ENCODE measurements at places on chromosomes 1 and 21.

GRCh38 chr1:31781756-31782371 lies 17.7 kb upstream of the ADGRB2 start:
- DNase-seq: no peak

DNA sequence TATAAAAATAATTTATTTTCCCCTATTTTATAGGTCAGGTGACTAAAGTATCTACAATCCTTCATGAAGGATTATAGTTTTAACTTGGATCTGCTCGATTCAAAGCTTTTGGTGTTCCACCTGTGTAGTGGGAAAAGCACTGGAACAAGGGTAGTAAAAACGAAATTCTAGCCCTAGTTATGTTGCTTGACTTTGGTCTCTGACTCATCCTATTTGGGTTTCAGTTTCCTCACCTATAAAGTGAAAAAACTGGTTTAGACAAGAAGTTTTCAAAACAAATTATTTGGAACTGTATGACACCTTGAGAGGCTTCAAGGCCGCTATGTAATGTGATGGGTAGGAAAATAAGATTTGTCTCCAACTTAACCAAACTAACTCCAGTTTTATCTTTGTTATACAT lies 505.2 kb upstream of the ZRANB2 start:
- no peak for DNase-seq

DNA sequence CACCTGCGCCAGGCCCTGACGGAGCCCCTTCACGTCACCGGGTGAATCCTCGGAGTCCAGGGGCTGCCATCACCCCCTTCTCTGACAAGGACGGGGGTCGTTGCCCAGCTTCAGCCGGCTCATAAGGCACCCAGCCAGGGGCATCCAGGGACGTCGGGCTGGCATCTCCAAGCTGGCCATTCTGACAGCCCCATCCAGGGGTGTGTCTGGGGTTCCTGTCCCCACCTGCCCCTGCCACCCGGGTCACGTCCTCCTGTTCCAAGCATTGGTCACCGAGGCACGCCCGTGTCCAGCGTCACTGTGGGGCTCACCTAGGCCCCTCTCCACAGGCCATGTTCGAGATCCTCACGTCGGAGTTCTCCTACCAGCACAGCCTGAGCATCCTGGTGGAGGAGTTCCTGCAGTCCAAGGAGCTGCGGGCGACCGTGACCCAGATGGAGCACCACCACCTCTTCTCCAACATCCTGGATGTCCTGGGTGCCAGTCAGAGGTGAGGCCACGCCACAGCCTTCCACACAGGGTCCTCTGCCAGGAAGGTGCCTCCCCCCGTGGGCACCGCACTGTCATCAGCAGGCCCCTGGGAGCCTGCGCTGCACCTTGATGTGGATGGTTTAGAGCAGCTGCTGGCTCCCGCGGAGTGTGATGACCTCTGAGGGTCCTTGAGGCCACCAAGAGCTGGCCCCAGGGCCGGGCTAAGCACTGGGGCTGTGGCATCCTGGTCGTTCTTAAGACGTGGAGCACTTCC lies 14.8 kb downstream of the ARHGEF16 start:
- no peak for DNase-seq

- DNase-seq: no peak
Measured at GRCh38 chr1:107515702-107516101, 374.9 kb downstream of the NTNG1 start.

DNA sequence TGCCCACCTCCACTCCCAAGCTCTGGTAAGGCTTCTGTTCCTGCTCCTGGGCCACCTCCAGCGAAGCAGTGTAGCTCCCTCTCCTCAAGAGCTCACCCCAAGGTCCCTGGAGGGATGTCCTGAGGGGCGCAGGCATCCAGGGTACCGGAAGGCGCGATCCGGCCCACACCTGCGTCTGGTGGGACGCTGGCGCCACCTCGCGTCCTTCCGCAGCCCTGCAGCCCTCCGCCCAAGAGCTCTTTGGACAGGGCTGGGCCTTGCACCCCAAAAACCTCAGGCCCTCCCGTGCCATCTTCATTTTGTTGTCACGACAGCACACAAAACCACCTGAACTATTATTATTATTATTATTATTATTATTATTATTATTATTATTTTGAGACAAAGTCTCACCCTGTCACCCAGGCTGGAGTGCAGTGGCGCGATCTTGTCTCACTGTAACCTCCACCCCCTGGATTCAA lies 49.2 kb upstream of the PAX7 start:
- DNase-seq: no peak

GRCh38 chr21:38341546-38342012 lies 84.8 kb downstream of the KCNJ15 start:
- DNase-seq: no peak

Measured in smooth muscle cell of the brain vasculature (primary cell).